ENCODE measurements at places on chromosomes 4 and X.

- peak; percentile 10 for DNase-seq
These were observed 52.5 kb downstream of the LINC00632 start for GRCh38 chrX:140762061-140762460.

DNA sequence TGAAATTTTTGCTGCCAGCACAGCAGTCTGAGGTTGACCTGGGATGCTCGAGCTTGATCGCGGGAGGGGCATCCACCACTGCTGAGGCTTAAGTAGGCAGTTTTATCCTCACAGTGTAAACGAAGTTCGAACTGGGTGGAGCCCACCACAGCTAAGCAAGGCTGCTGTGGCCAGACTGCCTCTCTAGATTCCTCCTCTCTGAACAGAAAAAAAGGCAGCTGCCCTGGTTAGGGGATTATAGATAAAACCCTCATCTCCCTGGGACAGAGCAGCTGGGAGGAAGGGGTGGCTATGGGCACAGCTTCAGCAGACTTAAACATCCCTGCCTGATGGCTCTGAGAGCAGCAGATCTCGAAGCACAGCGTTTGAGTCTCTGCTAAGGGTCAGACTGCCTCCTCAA, 314.6 kb downstream of the STPG2 start:
- no peak for DNase-seq

DNA sequence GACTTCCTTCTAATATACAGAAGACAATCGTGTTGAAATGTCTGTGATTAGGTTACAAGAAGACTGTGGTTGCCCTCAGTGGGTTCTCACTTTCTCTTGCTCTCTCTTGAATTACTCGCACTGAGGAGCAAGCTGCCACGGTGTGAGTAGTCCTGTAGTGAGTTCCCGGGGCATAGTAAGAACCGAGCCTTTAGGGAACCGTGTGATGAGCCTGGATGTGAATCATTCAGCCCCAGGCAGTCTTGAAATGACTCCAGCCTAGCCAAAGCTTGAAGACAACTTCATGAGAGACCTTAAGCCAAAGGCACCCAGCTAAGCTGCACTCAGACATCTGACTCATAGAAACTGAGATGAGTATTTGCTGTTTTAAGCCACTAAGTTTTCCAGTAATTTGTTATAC, 292.7 kb downstream of the SPOCK3 start:
- DNase-seq, result no peak

GRCh38 chrX:6917666-6918065, 229.8 kb upstream of the STS start:
- DNase-seq, result no peak

GRCh38 chr4:176539091-176539784, 219.5 kb downstream of the SPCS3 start:
- no peak for DNase-seq

GRCh38 chrX:42941671-42942070, 163.7 kb upstream of the PPP1R2C start:
- DNase-seq, result no peak

GRCh38 chr4:119082661-119083060, 53.0 kb upstream of the MYOZ2 start:
- peak; percentile 33 for DNase-seq

DNA sequence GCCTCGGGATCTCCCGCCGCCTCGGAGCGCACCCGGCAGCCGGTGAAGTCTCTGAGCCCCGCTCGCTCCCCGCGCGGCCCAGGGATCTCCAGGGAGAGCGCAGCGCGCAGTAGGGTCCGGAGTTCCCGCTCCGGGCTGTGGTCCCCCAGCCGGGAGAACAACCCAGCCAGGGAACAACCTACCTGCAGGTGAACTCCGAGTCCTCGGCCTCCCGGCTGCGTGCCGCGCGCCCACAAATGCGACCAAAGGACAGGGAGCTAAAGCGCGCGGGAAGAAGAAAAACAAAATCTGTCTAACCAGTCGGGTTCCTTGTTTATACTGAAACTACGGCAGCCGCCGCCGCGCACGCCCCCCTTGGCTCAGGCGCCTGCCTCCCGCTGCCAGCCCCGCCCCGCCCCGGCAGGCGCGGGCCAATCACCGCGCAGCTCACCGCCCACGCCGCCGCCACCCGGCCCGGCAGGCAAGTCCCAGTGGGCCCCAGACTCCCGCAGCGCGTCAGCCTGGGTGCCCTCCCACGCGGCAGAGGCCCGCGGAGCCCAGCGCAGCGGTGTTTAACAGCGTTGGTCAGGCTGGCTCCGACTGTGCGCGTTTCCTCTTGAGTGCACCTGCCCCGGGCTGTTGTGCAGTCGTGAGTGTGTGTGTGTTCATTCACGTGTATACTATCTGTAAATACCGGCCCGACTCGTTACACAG, at the start of gene RASGEF1B:
Gene RASGEF1B, minus strand, starts transcription at position 320 of the 693 bp plus-strand sequence. CDS start 12,399 bp downstream, outside the sequence.
- peak; percentile 67 for DNase-seq

DNA sequence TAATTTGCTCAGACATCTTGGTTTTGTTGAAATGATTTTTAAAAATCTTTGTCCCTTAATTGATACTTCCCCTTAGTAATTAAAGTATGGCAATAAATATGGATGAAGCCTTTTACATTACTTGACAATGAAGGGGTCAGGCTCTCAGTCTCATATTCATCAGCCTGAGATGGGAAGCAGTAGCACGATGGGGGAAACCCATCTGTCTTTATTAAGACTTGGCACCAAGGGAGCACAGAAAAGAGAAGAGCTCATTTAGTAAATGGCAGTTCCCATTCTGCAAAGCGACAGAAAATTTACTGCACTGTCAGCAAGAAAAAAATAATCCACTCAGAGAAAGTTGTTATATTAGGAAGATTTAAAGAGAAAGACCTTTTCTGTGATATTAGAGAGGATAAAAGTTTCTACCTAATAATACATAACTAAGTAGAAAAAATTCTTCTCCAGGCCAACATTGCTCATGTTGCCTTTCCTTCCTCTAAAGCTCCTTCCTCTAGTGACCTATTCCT, 7.9 kb upstream of the SERTM2 start:
- no peak for DNase-seq

DNA sequence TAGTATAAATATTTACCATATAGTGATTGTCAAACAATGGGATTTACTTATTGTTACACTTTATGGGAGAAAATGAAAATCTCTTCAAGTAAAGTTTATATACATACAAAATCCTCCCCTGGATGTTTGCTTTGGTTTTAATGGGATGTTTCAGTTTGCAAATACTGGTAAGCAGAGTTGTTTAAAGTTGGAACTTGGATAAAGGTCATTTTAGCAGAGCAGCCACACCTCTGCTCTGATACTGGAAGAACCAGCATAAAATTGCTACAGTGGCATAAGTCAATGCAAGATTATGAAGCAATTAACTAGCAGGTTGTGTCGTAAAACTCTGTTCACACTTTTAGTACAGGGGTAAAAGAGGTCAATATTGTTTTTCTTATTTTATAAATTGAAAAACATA, 101.2 kb downstream of the TRAPPC11 start:
- no peak for DNase-seq

GRCh38 chr4:37865450-37865849, 25.4 kb upstream of the TBC1D1 start:
- DNase-seq, result no peak

- no peak for DNase-seq
These were observed 31.7 kb upstream of the MXRA5 start for GRCh38 chrX:3378156-3378555.

DNA sequence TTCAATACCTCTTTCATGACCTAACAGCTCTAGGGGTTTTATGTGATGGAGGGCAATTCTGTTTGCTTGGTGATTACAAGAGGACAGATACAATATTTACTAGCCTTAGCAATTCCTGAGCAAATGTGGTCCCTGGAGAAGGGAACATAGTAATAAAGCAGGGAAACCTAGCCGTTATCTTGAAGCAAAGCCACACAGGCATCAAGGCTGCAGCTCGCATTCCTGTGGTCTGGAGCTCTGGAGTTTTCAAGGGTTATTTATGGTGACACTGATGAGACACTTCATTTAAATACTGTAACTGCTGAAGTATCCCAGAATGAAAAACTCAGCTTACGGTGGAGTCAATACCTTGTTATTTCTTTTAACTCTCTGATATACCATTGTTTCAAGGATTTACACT, 66.8 kb downstream of the AFF2 start:
- DNase-seq, result no peak

- no peak for DNase-seq
These were observed 47.2 kb downstream of the TBCK start for GRCh38 chr4:106268786-106269185.

GRCh38 chr4:140595065-140595464, 26.3 kb upstream of the UCP1 start:
- no peak for DNase-seq

- DNase-seq, result no peak
These were observed 119.3 kb downstream of the LDB2 start for GRCh38 chr4:16779028-16779675.

DNA sequence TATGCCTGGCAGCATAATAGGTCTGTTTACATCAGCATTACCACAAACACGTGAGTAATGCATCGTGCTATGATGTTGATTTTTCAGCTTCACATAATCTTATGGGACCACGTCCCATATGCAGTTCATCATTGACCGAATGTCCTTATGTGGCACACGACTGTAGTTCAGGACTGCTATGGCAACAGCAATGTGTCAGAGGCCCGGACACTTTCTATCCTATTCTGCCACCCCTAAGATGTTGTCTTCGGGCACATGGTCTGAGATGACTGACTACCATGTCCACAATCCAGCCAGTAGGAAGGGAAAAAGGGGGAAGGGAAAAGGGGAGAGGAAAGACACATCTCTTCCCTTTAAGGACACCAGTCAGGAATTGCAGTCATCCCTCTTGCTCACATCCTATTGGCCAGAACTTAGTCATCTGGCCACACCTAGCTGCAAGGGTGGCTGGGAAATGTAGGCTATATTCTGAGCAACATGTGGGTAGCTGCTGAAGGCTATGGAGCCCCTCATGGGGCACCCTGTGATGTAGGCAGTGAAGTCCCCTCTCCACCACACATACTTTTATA, 196.0 kb upstream of the RBPJ start:
- no peak for DNase-seq

GRCh38 chr4:4457803-4458553, 71.1 kb downstream of the NSG1 start:
- DNase-seq, result no peak

- DNase-seq, result no peak
These were observed 32.0 kb upstream of the MGST2 start for GRCh38 chr4:139633661-139634060.

GRCh38 chr4:28073860-28074555, 1213.4 kb downstream of the STIM2 start:
- DNase-seq, result no peak

DNA sequence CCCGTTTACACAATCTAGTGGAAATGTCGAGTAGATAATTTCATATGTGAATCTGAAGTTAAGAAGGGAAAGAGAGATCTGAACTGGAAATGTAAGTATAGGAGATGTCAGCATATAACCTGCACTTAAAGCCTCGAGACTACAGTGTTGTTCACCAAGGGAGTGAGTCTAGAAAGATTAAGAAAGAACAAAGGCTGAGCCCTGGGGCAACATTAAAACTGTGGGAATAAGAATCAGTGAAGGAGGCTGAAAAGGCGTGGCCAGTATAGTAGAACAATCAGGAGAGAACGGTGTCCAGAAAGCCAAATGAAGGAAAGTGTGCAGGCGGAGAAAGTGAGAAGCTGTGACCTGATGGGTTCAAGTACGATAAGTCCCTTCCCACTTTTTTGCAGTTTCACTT, 118.8 kb upstream of the TENM3 start:
- no peak for DNase-seq

DNA sequence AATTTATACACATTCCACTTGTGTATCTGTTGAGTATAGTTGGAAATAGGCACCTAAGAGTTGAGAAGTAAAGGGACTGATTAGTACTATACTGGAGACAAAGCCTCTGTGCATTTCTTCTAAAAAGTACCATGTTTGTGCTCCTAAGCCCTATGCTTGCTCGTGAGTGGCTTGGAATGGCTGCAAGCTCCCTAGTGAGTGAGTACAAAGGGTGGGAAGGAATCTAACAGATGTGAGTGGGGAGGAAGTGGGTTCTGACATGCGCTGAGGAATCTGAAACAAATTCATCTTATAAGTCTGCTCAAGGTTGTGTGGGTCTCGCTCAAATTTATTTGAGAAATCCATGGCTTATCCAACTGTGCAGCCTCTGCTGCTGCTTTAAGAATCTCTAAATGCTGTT, 13.3 kb downstream of the SPCS3 start:
- no peak for DNase-seq

DNA sequence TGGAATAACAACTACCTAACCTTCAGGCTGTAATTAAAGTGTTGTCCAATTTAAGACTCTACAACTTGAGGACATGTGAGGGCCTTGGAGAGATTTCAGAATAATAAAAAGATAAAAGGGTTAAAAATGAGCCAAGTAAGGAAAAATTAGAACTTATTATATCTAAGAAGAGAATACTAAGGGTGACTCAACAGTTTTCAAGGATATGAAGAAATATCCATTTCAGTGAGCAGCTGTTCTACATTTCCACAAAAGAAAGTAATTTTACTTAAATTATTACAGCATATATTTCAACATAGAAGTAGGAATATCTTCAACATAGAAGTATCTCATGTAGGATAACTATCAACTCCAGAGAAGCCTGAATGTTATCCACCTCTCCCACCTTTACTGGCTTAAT, 11.3 kb downstream of the SNX12 start:
- no peak for DNase-seq
